ENCODE measurements at places on chromosomes 12 and 14. TPM values are rescaled to one million over a fixed set of nuclear protein-coding genes. Genes with fewer than 3 reads are reported as not detected.

DNA sequence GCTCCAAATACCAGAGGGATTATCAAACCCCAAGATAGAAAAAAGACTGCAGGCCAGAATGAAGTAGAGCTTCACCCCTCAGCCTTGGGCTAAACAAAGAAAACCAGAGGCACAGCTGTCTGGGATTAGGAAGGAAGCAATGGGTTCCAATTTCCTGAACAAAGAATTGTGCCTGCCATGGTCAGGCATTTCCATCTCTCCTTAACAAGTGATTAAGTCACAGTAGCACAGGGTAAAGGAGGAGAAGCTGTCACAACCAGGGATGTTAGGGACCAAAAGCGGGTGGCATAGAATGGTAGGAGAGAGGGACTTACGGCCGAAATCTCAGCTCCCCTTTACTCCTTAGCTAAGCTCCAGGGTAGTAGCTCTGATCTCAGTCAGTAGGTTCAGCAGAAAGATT lies 33.9 kb downstream of the SPTLC2 start:
- H3K4me1 ChIP-seq, result peaks cover 40% of the 10 kb centered on the region
- H3K27me3 ChIP-seq, result no peaks in the 10 kb centered on the region
- H3K27ac ChIP-seq, result no peak overlapping the region
- H3K36me3 ChIP-seq, result peaks cover 23% of the 10 kb centered on the region

GRCh38 chr14:75223664-75224154 lies 47.3 kb upstream of the TMED10 start:
- H3K4me3 ChIP-seq, result no peak overlapping the region
- peaks cover 8% of the 10 kb centered on the region for H3K4me1 ChIP-seq
- H3K27me3 ChIP-seq, result no peaks in the 10 kb centered on the region

DNA sequence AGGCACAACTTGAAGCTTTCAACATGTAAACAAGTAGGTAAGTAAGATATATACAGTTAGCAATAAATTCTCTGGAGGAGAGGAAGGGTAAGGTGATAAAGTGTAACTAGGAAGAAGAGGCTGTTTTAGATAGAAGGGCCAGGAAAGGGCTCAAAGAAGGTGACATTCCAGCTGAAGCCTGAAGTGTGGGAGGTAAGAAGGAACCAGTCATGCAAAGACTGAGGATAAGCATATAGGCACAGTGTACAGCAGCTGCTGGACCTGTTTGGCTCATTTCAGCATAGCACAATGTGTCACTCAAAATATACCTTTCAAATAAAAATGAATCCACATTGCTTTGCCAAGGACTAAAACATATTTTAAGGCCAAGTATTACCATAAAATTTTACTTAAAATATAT lies 28.6 kb upstream of the ARL1 start:
- peak overlapping the region; percentile 44 for H3K27ac ChIP-seq
- no peaks in the 10 kb centered on the region for H3K27me3 ChIP-seq
- H3K4me3 ChIP-seq, result no peak overlapping the region

DNA sequence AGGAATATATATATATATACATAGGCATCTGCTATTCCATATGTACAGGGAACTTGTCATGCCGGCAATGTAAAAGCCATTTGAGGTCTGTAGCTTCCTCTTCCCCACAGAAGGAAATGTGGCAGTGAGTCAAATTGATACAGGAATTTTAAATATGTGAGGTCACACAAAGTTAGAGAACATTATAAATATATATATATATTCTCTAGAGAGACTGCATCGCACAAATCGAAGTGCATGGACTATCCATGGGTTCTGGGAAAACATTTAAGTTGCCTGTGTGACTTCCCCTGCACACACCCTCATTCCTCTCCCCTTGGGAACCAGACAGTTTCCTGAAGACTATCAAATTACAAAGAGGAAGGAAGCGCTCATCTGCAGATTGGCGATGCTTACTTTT lies 100.9 kb upstream of the CCDC91 start:
- H3K4me3 ChIP-seq, result no peak overlapping the region
- H3K27me3 ChIP-seq, result no peaks in the 10 kb centered on the region

DNA sequence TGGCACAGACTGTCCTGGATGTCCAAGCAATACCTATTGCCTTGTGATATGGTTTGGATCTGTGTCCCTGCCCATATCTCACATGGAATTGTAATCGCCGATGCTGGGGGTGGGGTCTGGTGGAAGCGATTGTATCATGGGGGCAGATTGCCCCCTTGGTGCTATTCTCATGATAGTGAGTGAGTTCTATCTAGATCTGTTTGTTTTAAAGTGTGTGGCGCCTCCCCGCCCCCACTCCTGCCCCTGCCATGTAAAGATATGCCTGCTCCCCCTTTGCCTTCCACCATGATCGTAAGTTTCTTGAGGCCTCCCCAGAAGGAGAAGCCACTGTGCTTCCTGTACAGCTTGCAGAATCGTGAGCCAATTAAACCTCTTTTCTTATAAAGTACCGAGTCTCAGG lies 16.8 kb upstream of the LRRC10 start:
- H3K36me3 ChIP-seq, result no peaks in the 10 kb centered on the region
- H3K27me3 ChIP-seq, result no peaks in the 10 kb centered on the region
- H3K27ac ChIP-seq, result no peak overlapping the region
- H3K4me3 ChIP-seq, result no peak overlapping the region
- DNase-seq, result no peak

DNA sequence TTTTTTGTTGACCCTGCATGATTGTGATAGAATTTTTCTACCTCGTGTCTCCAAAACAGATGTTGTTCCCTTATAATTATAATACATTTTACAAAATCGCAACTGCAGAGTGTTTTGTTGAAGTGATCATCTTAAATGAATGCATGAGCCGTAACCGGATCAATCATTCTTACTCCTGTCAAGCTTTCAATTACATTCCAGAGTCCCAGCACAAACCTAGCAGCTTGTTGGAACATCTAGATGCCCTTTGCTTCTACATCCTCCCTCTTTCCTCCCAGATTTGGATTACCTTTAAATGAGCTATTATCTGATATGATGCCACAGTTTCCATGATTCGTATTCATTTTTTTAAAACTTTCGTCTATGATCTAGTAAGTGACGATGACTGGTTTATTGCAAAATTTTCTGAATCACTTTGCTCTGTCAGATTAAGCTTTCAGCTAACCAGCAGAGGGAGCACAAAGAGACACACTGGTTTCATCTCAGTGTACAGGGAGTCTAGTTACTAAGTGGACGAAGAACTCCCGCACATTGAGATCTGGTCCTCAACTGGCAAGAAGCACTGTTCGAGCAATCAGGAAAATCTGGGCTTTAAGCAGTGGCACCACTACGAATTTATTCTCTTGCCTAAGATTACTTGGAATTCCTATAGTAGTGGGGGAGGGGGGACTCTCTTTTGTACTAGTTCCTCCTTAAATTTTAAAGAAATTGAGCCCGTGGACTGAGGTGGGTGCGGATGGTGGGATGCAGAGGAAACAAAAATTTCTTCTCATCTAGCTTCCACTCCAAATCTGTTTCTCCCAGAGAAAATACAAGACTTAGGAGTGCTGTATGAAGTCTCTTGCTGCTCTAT lies 40.9 kb downstream of the TSHR start:
- no peak overlapping the region for H3K27ac ChIP-seq
- H3K4me1 ChIP-seq, result no peaks in the 10 kb centered on the region
- H3K27me3 ChIP-seq, result no peaks in the 10 kb centered on the region

DNA sequence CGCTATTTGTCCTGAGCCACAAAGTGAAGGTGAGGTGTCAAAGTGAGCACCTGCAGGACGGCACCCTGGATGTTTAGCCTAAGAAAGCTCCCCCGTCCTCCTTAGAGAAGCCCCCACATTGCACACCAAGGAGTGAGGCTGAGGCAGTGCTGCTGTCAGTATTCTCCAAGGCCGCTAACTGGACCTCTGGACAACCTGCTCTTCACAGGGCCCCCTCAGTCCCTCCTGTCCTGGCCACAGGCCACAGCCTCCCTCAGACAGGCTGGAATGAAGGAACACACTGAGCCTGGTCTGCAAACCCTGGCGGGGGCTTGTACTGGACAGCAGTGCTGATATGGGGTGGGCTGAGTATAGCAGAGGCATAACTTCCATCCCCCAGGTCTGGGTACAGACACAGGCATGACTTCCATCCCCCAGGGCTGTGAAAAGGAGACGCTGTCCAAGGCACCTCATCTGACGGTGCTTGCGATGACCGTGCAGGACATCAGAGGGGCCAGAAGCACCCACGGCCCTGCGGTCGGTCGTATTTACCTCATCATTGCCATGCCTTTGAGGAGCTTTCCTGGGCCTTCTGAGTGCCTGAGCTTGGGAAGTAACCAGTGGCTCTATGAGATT lies 82.4 kb upstream of the DIO3 start:
- H3K4me3 ChIP-seq, result no peak overlapping the region
- DNase-seq, result no peak
- no peak overlapping the region for H3K27ac ChIP-seq

DNA sequence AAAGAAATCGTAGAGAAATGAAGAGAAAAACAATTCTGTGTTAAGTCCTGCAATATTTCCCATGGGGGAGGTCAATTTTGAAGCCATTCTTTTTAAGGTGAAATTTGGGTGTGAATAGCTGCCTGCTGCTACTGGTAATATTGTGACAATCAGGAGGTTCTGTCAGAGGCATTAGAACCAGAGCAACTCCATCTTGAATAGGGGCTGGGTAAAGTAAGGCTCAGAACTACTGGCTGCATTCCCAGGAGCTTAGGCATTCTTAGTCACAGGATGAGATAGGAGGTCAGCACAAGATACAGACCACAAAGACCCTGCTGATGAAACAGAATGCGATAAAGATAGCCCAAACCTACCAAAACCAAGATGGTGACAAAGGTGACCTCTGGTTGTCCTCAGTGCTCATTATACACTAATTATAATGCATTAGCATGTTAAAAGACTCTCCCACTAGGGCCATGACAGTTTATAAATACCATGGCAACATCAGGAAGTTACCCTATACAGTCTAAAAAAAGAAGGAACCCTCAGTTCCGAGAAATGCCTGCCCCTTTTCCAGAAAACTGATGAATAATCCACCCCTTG lies 24.8 kb upstream of the MTHFD1 start:
- no peaks in the 10 kb centered on the region for H3K27me3 ChIP-seq
- no peak overlapping the region for H3K4me3 ChIP-seq
- DNase-seq, result no peak
- no peak overlapping the region for H3K27ac ChIP-seq
- H3K4me1 ChIP-seq, result no peaks in the 10 kb centered on the region

Gene GLIPR1L2
- 0.29 TPM for total RNA-seq

Gene SLC2A14
- not detected for total RNA-seq

GRCh38 chr12:7035463-7035862 lies 17.2 kb upstream of the LPCAT3 start:
- H3K4me3 ChIP-seq, result no peak overlapping the region
- H3K4me1 ChIP-seq, result peaks cover 13% of the 10 kb centered on the region
- no peak for DNase-seq
- no peak overlapping the region for H3K27ac ChIP-seq
- H3K27me3 ChIP-seq, result no peaks in the 10 kb centered on the region
